H54 (cell line): ENCODE measurements at places on chromosomes 2 and 18.

DNA sequence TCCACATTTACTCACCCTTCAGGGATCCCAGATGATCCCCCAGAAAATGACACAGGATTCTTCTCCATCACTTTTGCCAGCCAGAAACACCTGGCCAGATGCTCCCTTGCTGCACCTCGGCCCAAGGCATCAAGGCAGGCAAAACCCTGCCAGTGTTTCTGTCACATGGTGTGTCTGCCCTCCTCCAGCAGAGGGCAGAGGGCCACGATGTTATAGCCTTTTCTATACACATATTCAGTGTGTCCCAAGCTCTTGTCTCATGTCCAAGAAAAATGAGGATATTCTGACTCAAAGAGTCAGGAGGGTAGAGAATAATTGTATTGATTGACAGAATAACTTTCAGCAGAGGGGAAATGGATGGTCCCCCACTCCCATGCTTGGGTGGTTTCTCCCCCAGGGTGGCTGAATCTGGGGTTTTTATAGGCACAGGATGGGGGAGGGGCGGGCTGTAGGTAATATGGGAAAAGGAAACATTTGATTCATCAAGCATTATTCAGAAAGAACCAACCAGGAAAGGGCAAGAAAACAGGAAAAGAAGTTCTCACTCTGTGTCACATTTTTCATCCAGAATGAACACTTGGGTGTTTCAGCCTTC is 933.9 kb downstream of the TRIB2 start:
- DNase-seq, result no peak

GRCh38 chr2:214671319-214671885 is 138.1 kb downstream of the BARD1 start:
- DNase-seq, result no peak

DNA sequence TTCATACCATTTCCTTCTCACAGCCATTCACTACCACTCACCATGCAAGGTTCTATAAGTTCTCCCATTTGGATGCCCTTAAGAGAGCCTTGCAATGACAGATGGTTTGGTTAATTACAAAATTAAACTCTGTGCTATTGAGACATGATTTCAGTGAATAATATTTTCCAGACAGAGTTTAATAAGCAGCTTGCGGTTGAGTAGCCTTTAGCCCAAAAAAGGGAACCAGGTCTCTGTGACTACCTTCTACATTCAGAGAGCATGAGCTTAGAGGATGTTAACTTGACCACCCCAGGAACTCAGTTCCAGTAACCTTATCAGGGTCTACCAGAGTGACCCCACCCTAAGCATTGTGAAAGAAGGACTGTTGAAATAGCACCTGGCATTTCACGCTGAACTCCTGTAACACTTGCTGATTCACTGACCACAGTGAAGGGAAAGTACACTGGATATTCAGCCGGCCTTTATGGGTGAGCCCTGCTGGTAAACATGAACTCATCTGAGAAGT is 1173.1 kb upstream of the ZEB2 start:
- DNase-seq, result no peak

DNA sequence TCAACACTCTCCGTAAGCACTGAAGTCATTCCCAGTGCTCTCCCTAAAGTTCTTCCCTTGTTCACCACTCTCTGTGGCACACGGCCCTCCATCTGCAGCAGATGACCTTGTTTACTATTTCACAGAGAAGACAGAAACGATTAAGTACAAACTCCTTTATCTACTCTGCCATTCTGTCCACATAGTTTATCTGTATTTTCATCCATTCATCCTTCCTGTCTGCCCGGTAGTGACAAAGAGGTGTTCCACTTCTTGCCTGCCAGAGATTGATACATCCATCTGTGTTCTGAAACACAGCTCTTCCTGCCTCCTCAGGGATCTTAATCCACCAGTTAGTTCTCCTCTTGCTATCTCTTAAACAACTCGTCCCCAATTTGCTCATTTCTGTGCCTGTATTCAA is 77.9 kb upstream of the CD226 start:
- no peak for DNase-seq

GRCh38 chr2:198314559-198315153 is 510.3 kb downstream of the PLCL1 start:
- no peak for DNase-seq

GRCh38 chr2:37819186-37819585 is 105.9 kb upstream of the RMDN2 start:
- no peak for DNase-seq

GRCh38 chr2:189134485-189134884 is 45.1 kb downstream of the COL5A2 start:
- DNase-seq, result no peak
